ENCODE measurements at places on chromosomes 3 and 15.

DNA sequence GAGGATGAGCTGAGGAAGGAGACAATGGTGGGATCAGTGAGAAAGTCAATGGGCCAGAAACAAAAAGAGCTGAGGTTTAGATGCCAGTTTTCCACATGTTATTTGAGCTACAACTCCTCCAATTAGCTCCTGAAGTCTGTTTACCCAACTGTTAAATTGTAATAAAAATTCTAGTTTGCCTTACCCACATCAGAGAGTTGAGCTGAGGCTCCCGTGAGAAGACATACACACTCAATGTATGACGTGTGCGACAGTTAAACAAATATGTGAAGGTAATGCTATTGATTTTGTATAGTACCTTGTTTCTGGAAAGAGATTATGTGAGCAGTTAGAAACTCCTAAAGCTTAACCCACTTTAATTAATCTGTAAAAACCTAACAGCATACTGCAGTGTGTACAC, 318.1 kb upstream of the GRM7 start:
- no peak for DNase-seq

- no peak for DNase-seq
Observed at GRCh38 chr15:23548071-23548470, 17.4 kb upstream of the MKRN3 start.

DNA sequence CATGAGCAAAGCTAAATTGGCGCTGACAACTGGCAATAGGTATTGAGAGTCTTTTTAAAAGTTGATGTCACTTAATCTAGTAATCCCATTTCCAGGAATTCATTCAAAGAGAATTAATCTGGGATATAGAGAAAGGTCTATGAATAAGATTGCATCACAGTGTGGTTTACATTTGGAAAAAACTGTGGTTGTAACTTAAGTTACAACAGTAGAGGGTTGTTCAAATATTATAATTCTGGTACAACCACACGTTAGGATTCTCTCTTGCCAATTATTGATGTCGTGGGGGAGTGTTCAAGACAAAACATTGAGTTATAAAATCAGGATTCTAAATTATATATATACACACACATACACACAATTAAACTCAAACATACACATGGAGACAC, 79.8 kb downstream of the LIPC start:
- DNase-seq, result no peak

GRCh38 chr3:31880020-31880419, 101.0 kb downstream of the OSBPL10 start:
- no peak for DNase-seq

DNA sequence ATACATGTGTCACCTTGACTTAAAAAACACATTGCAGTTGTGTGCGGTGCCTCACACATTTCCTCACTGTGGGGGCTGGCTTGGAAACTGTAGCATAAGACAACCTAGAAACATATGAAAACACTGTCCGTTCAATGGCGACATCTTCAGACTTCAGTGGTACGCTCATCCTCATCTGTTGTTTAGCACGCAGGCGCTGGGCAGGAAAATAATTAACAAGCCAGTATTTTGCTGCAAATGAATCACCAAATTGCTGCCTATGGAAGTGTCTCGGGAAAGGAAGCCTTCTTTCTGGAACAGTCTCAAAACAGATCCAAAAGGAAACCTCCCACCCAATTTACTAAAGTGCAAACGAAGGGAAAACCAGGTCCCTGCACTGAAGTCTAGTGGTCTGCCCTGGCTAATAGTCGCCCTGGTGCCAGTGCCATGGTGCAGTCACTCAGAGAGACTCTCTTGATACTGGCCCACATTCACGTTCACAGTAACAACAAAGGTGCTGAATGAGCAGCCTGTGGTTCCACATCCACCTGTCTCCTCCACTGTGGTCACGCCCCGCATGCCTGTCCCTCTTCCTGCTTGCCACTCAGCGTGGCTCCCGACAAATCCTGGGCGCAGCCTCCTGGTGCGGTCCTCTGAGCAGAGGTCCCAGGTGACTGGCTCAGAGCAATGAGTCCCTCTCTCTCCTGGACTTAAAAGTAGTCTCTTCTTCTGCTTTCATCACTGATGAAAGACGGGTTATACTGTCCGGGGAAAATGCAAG, 35.6 kb upstream of the MUC13 start:
- DNase-seq, result no peak

- no peak for DNase-seq
Observed at GRCh38 chr3:152638707-152639450, 196.1 kb upstream of the P2RY1 start.

DNA sequence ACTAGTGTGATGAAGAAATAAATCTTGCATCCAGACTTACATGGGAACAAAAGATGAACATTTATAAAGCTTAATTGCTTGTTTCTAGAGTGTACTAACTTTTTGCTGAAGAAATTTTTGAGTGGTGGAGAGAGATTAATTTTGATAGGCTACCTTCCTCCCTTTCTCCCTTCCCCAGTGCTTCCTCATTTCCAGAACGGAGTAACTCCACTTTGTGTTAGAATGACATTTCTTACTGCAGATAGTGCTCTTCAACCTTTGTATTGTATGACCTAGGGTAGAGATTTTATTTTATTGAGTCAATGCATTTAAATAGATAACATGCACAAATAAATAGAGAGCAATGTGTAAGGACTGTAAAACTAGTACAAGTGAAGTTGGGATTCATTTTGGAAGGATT, 1.9 kb downstream of the ATP1B3 start:
- DNase-seq, result no peak

- no peak for DNase-seq
Observed at GRCh38 chr3:149542375-149543312, 68.1 kb downstream of the TM4SF4 start.

GRCh38 chr3:155747946-155748290, 3.0 kb upstream of the PLCH1 start:
- DNase-seq, result no peak

GRCh38 chr3:22371036-22371435, 620.0 kb upstream of the ZNF385D start:
- DNase-seq, result no peak

DNA sequence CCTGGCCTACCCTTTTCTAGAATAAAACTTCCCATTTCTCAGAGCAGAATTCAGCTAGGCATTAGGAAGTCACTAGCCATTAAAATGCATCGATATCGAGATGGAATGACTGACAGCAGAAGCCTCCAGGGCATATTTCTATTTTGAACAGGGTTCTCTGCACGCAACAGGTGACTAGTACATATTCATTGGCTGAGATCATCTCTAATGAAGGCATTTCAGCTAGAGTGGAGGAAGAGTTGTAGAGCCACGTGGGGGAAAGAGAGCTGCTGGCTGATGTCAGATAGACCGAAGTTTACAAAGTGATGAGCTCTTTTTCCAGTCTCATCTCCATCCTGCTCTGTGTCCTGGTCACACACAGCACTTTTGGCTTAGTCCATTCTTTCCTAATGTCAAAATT, 7.5 kb downstream of the TMEM40 start:
- DNase-seq, result no peak

DNA sequence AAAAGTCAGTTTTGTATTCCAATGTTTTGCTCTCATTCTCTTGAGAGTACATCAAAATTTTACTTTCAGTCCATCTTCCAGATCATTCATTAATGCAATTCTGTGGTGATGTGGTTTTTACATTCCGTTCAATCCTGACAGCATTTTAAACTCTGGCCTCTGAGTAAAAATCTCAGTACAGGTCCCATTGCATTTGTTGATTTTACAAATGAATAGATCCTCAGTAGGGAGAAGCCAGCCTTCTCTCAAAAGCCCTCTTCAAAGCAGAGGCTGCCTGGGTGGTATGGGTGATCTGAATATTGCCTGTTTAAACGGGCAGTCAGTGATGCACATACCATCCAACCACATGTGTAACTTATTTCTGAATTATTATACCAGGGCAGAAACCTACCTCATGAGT, 72.5 kb upstream of the TSC22D2 start:
- no peak for DNase-seq

GRCh38 chr3:167653155-167653554, 587 bp downstream of the WDR49 start:
- no peak for DNase-seq

GRCh38 chr3:168053115-168053514, 42.6 kb downstream of the GOLIM4 start:
- no peak for DNase-seq

- no peak for DNase-seq
Observed at GRCh38 chr15:71003319-71003718, 110.7 kb downstream of the LRRC49 start.

- DNase-seq, result peak; percentile 83
Observed at GRCh38 chr3:11060500-11061251, 68.1 kb downstream of the SLC6A1 start.

DNA sequence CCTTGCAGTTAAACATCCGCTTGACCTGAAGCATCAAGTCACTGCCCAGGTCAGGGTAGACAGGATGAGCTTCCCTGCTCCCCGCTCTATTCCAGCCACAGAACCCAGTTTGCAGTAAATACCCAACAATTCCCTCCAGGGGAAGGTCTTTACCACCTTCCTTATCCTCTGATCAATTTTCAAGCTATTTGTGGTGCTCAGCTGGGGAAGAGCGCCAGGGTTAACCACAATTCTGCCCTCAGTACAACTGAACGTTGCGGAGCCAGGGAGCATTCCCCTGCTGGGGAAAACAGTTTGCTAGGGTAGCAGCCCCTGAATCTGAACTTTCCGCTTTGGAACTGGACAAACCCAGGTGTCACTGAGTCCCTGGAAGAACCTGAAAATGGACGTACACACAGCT, 28.5 kb downstream of the RBPMS2 start:
- no peak for DNase-seq

DNA sequence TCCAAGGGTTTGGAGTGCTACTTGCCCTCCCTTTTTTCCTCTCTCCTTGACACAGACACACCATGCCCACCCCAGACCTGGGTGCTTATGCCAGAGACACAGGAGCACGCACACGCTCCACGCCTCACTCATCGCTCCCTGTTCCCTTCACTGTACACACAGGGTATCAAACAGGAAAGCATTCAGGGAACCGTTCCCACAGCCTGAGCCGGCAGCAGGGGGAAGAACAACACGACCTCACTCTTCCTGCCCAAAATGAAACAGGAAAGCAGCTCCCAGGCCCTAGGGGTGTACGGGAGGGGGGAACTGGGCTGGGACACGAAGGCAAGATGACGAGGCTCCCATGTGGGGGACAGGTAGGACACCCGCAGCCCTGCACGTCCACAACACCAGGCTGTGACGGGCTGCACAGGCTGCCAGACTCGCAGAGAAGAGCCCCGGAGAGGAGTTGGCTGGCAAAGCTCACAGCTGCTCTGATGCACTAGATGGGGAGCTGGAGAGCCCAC, 11.2 kb downstream of the DLL4 start:
- no peak for DNase-seq

DNA sequence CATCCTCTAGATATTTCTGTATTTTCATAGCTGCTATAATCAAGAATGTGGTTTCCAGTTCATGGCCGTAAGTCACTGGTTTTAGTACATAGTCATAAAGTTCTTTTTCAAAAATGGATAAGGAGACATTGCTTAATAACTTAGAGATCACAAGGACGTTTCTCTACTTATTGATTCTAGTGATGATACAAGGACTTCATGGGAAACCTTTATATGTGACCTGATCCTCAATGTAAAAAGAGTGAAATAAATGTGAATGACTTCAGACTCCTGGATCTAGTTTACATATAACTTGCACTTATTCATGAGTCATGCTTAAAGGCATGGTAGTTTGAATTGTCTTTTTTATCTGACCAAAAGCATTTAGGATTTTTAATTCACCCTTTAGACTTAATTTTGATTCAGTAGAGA, 35.2 kb downstream of the TSC22D2 start:
- no peak for DNase-seq

DNA sequence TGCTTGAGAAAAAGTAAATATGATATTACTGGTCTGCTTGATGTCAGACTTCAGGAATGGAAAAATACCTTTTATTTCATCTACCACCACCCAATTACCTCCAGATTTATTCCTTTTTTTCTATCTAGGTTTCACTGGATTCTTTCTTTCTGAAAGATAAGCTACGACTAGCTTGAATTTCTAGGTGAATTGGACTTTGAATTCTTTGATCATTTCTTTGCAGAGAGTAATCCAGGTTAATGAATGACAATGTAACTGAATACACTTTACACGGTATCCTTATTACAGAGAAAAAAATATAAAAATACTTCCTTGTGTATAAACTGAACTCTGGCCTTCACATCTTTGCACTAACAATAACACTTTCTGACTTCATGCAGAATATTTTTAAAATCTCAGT, 59.5 kb upstream of the TRPC1 start:
- no peak for DNase-seq

- peak; percentile 32 for DNase-seq
Observed at GRCh38 chr15:98177966-98178592, 217.6 kb downstream of the ARRDC4 start.
